Cerebellar nuclear complex (tissue), 1 donor: ENCODE measurements at places on chromosomes 11 and 22.

DNA sequence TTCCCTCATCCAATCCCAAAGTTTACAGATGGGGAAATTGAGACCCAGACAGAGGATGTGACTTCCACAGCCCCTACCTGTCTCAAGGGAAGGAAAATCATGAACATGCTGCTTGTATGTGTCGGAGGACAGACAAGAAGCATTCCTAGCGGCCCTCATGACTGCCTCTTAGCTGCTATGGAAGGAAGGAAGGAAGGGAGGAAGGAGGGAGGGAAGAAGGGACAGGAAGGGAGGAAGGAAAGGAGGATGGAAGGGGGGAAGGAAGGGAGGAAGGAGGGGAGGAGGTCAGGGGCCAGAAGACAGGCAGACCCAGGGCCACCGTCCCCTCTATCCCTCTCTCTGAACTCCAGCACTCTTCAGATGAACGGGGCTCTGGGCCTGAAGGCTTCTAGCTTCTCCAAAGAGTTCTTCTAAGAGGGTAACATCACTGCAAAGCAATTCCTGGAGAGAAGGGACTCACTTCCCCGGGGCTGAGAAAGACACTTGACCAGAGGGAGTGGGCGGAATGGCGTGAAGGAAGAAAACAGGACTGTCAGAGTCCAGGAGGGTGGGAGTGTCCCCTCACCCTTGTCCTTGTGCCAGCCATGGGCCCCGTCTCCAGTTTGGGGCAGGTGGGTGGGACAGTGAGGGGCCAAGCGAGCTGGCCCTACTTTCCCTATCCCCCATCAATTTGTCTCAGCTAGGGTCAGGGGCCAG lies 149.4 kb downstream of the FEZ1 start:
- DNase-seq: no peak

DNA sequence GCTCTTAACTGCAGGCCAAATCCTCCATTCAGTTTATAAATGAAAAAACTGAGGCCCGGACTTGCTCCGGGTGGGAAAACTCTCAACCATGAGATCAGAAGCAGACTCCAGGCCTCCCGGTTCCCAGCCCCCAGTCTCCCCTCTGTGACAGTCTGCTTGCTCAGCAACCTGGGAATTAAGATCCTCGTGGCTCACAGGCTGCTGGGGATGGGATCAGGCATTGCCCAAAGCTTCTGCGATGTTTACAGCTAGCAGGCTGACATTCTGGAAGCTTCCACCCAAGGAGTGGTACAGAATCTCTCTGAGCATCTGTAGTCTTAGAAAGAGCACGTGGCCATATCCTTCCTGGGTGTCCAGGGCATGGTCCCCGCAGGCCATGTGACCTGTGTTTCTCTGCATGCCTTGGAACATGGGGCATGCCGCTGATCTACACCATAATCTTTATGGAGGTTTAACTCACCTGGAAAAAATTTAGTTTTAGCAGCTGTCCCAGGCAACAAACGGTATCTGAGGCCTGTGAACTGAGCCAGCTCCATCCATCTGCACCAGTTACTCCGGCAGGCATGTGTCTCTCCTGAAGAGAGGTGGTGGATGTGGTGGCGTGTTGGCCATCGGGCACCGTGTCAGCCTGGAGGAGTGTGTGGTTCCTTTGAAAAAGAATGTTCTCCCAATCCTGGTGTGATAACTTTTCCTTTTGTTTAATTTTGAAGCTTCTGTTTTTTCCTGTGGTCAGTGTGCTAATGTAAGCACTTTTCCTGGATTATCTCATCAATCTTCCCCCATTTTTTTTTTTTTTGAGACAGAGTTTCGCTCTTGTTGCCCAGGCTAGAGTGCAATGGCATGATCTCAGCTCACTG lies 7.9 kb downstream of the FBLN1 start:
- DNase-seq: no peak

DNA sequence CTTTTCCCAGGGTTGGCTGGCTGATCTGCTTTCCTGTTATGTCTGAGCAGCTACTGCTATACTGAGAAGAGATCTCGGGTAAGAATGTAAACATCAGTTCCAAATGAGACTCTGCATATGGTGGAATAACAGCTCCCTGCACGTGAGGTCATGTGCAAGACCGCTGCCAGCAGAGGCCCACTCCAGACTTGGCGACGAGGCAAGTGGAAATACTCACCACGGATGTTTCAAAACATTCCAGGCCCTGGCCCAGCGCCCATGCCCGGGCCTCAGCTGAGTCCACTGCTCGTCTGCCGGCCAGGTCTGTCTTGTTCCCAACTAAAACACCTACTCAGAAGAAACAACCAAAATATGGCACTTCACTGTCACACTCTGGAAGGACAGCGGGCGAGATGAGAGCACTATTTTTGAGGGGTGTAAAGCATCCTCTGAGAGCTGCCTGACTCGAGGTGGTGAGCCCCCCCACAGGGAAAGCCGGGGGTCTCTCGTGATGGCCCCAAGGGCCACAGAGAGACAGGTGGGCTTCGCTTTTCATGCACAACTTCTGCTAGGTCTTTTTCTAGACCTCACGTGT lies 13.1 kb downstream of the IFT27 start:
- DNase-seq: no peak

GRCh38 chr11:71316701-71317100 lies 64.3 kb upstream of the SHANK2 start:
- DNase-seq: no peak

DNA sequence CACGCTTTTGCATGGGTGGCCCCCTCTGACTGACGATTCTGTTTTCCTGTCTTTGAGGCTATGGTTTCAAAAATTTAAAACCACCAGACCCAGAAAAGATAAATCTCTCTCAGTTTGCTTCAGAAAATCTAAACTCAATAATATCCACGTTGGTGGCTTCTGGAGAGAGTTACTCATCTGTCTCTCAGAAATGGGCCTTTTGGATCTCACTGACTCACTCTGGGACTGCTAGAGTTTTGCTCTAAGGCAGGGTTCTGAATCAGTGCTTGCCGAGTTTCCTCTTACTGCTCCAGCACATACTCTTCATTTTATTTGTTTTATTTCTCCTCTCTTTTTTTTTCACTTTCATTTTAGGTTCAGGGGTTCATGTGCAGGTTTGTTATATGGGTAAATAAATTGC lies 305.7 kb downstream of the BLID start:
- no peak for DNase-seq

GRCh38 chr22:34993548-34993947 lies 72.4 kb upstream of the ISX start:
- DNase-seq: no peak
